Tibial nerve (tissue), 4 donors: ENCODE measurements at places on chromosomes 11 and 22. TPM values are rescaled to one million over a fixed set of nuclear protein-coding genes. Genes with fewer than 3 reads are reported as not detected.

- H3K36me3 ChIP-seq = no peaks in the 10 kb centered on the region
- H3K27ac ChIP-seq = peak overlapping the region; percentile 74
- no peak overlapping the region for H3K4me3 ChIP-seq
- DNase-seq = peak; percentile 69
- H3K4me1 ChIP-seq = peaks cover 76% of the 10 kb centered on the region
- no peaks in the 10 kb centered on the region for H3K27me3 ChIP-seq
These were observed 18.9 kb upstream of the C11orf96 start for GRCh38 chr11:43923406-43924111.

DNA sequence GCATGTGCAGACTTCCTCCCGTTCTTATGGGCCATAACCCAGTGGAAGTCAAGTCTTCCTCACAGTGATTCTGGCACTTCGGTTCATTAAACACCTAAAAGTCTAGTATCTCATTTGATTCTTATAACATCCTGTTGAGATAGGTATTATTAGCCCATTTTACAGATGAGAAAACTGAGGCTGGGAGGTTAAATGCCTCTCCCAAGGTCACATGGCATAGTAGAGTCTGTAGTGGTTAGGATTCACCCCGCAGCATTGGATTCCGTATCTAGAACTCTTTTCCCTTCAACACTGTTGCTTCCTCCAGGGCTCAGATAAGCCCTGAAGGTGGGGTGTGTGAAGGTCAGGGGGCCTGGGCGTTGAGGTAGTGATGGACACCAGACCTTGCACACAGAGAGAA is 3.4 kb downstream of the GPHA2 start:
- H3K27me3 ChIP-seq = no peaks in the 10 kb centered on the region
- H3K36me3 ChIP-seq = no peaks in the 10 kb centered on the region
- no peak overlapping the region for H3K27ac ChIP-seq
- DNase-seq = no peak

DNA sequence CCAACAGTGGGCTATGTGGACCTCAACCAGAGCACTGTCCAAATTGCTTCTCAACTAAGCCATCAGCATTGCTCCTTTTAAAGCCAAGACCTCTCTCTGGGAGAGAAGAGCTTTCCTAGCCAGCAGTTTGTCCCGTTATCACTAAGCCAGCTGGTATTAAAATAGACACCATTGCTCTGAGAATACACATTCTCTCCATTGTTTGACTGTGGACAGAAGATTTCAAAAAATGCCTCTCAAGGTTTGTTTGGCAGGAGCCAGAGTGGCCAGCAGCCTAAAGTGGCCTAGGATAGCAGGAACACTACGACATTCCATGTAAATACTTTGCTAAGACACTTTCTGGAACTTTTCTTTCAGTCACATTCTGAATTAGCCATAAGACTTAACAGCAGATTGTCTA is 41.3 kb downstream of the EIF4ENIF1 start:
- H3K27me3 ChIP-seq = no peaks in the 10 kb centered on the region
- no peaks in the 10 kb centered on the region for H3K4me1 ChIP-seq
- H3K27ac ChIP-seq = no peak overlapping the region
- no peak overlapping the region for H3K4me3 ChIP-seq
- H3K36me3 ChIP-seq = peaks cover 4% of the 10 kb centered on the region

DNA sequence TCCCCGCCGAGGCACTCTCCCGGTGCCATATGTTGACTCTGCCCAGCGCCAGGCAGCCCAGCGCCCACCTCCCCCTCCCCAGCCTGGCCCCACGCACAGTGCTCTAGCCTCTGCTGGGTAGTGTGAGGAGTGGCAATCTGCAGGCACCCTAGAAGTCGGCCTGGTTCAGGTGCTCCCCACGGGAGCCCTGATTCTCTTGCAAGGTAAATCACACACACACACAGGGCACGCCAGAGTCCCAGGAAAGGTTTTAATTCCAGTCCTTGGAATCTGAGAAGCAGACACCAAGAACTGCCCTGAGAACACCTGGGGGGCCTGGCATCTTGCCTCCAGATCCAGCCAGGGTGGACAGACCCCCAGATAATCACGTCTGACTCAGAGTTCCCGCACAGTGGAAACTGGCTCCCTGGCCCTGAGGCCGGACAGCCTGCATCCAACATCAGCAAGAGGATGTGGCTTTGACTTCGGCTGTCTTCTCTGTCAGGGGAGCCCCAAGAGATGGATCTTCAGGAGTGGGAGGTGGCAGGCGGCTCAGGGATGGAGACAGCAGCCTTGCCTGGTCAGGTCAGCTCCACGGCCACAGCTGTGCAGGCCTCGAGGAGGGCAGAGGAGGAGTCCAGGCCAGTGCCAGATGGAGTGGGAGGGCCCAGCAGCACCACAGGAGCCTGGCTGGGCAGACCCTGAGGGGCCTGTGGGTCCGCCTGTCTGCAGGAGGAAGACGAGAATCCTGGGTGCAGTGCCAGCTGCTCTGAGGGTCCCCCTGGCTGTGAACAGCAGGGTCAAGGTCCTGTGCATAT is 1.1 kb upstream of the RIN1 start:
- peak overlapping the region; percentile 14 for H3K27ac ChIP-seq
- peaks cover 29% of the 10 kb centered on the region for H3K36me3 ChIP-seq
- H3K4me3 ChIP-seq = no peak overlapping the region

DNA sequence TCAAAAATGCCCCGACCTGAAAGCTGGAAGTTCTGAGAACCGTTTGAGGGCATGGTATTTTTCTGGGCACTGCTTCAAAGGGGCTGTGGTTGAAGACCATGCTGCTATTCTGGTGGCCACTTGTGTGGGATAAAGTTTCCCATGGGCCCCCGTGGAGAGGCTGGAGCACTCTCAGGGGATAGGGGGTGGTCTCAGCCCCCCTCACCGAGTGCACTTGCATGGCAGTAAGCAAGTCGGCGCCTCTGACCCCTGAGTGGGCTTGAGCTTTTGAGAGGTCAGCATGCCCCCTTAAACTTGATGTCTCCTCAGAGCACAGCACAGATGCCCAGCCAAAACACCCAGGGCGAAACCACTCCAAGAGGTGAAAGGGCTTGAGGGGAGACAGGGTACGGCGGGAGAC is 35.6 kb downstream of the TIMP3 start:
- H3K4me3 ChIP-seq = no peak overlapping the region
- H3K27ac ChIP-seq = no peak overlapping the region
- peaks cover 96% of the 10 kb centered on the region for H3K4me1 ChIP-seq
- H3K36me3 ChIP-seq = no peaks in the 10 kb centered on the region

DNA sequence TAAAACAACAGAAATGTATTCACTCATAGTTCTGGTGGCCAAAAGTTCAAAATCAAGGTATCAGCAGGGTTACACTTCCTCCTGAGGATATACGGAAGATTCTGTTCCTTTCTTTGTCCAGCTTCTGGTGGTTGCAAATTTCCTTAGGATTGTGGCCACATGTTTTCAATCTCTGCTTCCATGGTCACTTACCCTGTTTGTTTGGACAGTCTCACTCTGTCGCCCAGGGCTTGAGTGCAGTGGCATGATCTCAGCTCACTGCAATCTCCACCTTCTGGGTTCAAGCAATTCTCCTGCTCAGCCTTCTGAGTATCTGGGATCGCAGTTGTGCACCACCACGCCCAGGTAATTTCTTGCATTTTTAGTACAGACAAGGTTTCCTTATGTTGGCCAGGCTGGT is 534.3 kb downstream of the KCNA4 start:
- H3K36me3 ChIP-seq = no peaks in the 10 kb centered on the region
- H3K27ac ChIP-seq = no peak overlapping the region
- no peaks in the 10 kb centered on the region for H3K4me1 ChIP-seq
- DNase-seq = no peak
- H3K27me3 ChIP-seq = no peaks in the 10 kb centered on the region

- H3K4me1 ChIP-seq = peaks cover 36% of the 10 kb centered on the region
- H3K36me3 ChIP-seq = no peaks in the 10 kb centered on the region
- no peak overlapping the region for H3K27ac ChIP-seq
- no peaks in the 10 kb centered on the region for H3K27me3 ChIP-seq
- DNase-seq = no peak
- H3K4me3 ChIP-seq = no peak overlapping the region
These were observed 3.6 kb upstream of the PLXNB2 start for GRCh38 chr22:50310949-50311444.

- peaks cover 7% of the 10 kb centered on the region for H3K4me1 ChIP-seq
- DNase-seq = peak; percentile 35
- no peaks in the 10 kb centered on the region for H3K27me3 ChIP-seq
- no peaks in the 10 kb centered on the region for H3K36me3 ChIP-seq
- no peak overlapping the region for H3K4me3 ChIP-seq
- peak overlapping the region; percentile 54 for H3K27ac ChIP-seq
These were observed 53.4 kb downstream of the CD44 start for GRCh38 chr11:35192347-35192746.

- H3K4me1 ChIP-seq = peaks cover 4% of the 10 kb centered on the region
- no peak overlapping the region for H3K4me3 ChIP-seq
- H3K36me3 ChIP-seq = no peaks in the 10 kb centered on the region
- peak; percentile 64 for DNase-seq
- H3K27ac ChIP-seq = peak overlapping the region; percentile 73
These were observed 4.9 kb downstream of the ATP5MGL start for GRCh38 chr22:42635531-42635930.

The SLC25A18 gene
- 4.5 TPM for total RNA-seq

- H3K36me3 ChIP-seq = no peaks in the 10 kb centered on the region
- peaks cover 23% of the 10 kb centered on the region for H3K4me1 ChIP-seq
- H3K4me3 ChIP-seq = no peak overlapping the region
- H3K27me3 ChIP-seq = no peaks in the 10 kb centered on the region
These were observed 12.8 kb downstream of the PTPRJ start for GRCh38 chr11:47992959-47993820.

GRCh38 chr11:4932751-4933150 is 8.6 kb upstream of the OR51G1 start:
- H3K4me1 ChIP-seq = no peaks in the 10 kb centered on the region
- H3K27me3 ChIP-seq = no peaks in the 10 kb centered on the region
- H3K36me3 ChIP-seq = no peaks in the 10 kb centered on the region
- H3K4me3 ChIP-seq = no peak overlapping the region
- H3K27ac ChIP-seq = no peak overlapping the region
- no peak for DNase-seq

The LPXN gene
- total RNA-seq = 13.2 TPM

DNA sequence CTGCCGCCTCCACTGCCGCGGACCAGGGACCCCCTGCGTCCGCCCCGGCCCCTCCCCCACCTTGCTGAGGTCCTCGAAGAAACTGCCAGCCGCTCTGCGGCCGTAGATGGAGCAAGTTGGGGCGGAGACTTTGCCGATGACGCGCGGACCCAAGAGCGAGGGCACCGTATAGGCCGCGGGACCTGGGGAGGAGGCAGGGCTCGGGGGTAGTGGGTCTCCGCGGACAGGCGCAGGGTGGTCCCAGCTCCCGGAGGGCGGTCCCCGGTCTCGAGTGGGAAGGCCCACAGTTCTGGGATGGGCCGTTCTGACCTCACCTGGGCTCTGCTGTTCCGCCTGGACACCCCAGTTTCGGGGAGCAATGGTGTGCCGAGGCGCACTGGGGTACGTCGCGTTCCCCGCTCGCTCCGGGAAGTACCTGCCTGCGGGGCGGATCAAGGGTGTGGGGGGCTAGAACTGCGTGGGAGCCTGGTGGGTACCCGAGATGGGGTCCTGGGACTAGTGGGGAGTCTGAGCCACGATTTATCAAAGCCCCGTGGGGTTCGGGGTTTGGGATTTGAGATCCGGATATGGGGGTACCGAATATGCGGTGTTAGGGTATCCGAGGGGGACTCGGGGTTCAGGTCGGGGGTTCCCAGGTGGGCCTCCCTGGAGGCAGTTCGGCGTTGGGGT is 1.2 kb upstream of the TYMP start:
- H3K4me1 ChIP-seq = peaks cover 32% of the 10 kb centered on the region
- DNase-seq = peak; percentile 65
- peak overlapping the region; percentile 96 for H3K27ac ChIP-seq
- peak overlapping the region; percentile 60 for H3K4me3 ChIP-seq

The DRD4 gene
- total RNA-seq = 0.84 TPM

- no peaks in the 10 kb centered on the region for H3K36me3 ChIP-seq
- no peak for DNase-seq
- H3K4me3 ChIP-seq = no peak overlapping the region
- no peaks in the 10 kb centered on the region for H3K4me1 ChIP-seq
- H3K27ac ChIP-seq = no peak overlapping the region
These were observed 44.6 kb downstream of the WT1 start for GRCh38 chr11:32390712-32391111.

The RBFOX2 gene
- 67.5 TPM for total RNA-seq

GRCh38 chr11:67247946-67248550 is 18.2 kb upstream of the GRK2 start:
- no peak overlapping the region for H3K4me3 ChIP-seq
- no peaks in the 10 kb centered on the region for H3K27me3 ChIP-seq
- H3K27ac ChIP-seq = no peak overlapping the region
- no peak for DNase-seq
- H3K36me3 ChIP-seq = no peaks in the 10 kb centered on the region
